Camera-type eye (tissue), 1 donor: ENCODE measurements at places on chromosomes 2 and 18. TPM values are rescaled to one million over a fixed set of nuclear protein-coding genes. Genes with fewer than 3 reads are reported as not detected.

Gene NPHP1
- total RNA-seq = 8.8 TPM

Gene FIGN
- total RNA-seq = 10.3 TPM

Gene ALPP
- not detected for total RNA-seq

Gene UPP2
- total RNA-seq = 0.33 TPM

Gene LIMS3
- 3.5 TPM for total RNA-seq

Gene AOX1
- 5.7 TPM for total RNA-seq

Gene MAP3K2
- total RNA-seq = 64.5 TPM

Gene MC4R
- total RNA-seq = 1.2 TPM

Gene EVX2
- not detected for total RNA-seq

Gene NEU4
- 0.66 TPM for total RNA-seq

Gene RBKS
- 3.2 TPM for total RNA-seq

Gene ECEL1
- 19.0 TPM for total RNA-seq

Gene FOXI3
- 7.1 TPM for total RNA-seq

Gene PAIP2B
- total RNA-seq = 20.4 TPM

Gene HOXD9
- 1.0 TPM for total RNA-seq

Gene DCC
- total RNA-seq = 10.0 TPM

Gene PLCL1
- 19.9 TPM for total RNA-seq

Gene COL6A3
- total RNA-seq = 291 TPM

Gene ABCG5
- total RNA-seq = 0.27 TPM

Gene RFTN2
- total RNA-seq = 30.3 TPM

Gene ARHGEF4
- 57.8 TPM for total RNA-seq

Gene DCDC2C
- 1.6 TPM for total RNA-seq

Gene CHMP1B
- total RNA-seq = 65.9 TPM

Gene SPR
- total RNA-seq = 4.5 TPM

Gene DRC1
- total RNA-seq = 1.3 TPM

Gene C1QL2
- 4.1 TPM for total RNA-seq

Gene SCN2A
- total RNA-seq = 24.2 TPM

Gene KLF7
- total RNA-seq = 45.9 TPM

Gene IL37
- not detected for total RNA-seq

Gene BMP10
- not detected for total RNA-seq

Gene SPC25
- total RNA-seq = 13.1 TPM

Gene ABCA12
- 0.99 TPM for total RNA-seq

Gene CFAP53
- total RNA-seq = 1.2 TPM

Gene UNC80
- total RNA-seq = 54.2 TPM

Gene SLC11A1
- total RNA-seq = 7.8 TPM

Gene IL36B
- total RNA-seq = not detected

Gene C2orf78
- total RNA-seq = not detected

Gene TTC39C
- total RNA-seq = 32.9 TPM

Gene CCDC74A
- 16.5 TPM for total RNA-seq

Gene GLI2
- 7.8 TPM for total RNA-seq

Gene REG1B
- total RNA-seq = not detected

Gene KIDINS220
- total RNA-seq = 259 TPM

Gene UGT1A5
- 0.16 TPM for total RNA-seq

Gene RTP5
- not detected for total RNA-seq

Gene IGFBP5
- total RNA-seq = 508 TPM
